ENCODE measurements at places on chromosomes 3 and 15.

DNA sequence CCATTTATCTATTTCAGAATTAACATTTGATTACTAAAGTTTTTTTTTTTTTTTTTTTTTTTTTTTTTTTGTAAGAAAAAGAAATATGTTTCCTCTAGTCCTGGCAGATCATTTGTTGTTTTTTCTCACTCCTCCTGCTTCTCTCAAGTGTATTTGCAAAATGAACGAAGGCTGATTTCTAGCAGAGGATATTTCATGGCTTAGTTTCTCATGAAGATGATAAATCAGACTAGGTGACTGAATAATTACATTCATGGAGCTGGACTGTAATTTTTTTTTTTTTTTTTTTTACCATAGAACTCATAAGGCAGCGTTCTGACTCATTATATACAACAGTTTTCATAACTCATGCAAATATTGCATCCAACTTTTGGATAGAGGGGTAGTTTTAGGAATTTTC, 332.5 kb upstream of the SEMA6D start:
- no peak for DNase-seq

GRCh38 chr15:72182673-72183072, 14.9 kb downstream of the GRAMD2A start:
- DNase-seq = no peak

- no peak for DNase-seq
Observed at GRCh38 chr15:47998619-47999019, 122.2 kb upstream of the SLC24A5 start.

- DNase-seq = no peak
Observed at GRCh38 chr3:89234620-89235019, 127.2 kb downstream of the EPHA3 start.

- DNase-seq = no peak
Observed at GRCh38 chr15:47987908-47988532, 132.8 kb upstream of the SLC24A5 start.

DNA sequence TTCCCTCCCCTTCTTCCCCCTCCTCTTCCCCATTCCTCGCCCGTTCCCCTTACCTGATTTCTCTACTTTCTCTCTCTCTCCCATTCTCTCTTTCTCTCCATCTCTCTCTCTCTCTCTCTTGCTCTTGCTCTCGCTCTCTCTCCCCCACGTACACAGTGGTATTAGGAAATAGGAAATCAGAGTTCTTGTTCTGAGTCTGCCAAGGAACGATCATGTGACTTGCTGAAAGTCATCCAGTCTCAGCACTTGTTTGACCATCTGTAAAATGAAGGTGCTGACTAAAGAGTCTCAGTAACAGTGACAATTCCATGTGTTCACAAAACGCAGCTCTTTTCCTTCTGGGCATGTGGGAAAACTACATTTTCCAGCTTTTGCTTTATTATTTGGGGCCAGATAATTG, 445.0 kb upstream of the TGFBR2 start:
- no peak for DNase-seq

GRCh38 chr15:95105229-95105628, 873.9 kb downstream of the MCTP2 start:
- no peak for DNase-seq

DNA sequence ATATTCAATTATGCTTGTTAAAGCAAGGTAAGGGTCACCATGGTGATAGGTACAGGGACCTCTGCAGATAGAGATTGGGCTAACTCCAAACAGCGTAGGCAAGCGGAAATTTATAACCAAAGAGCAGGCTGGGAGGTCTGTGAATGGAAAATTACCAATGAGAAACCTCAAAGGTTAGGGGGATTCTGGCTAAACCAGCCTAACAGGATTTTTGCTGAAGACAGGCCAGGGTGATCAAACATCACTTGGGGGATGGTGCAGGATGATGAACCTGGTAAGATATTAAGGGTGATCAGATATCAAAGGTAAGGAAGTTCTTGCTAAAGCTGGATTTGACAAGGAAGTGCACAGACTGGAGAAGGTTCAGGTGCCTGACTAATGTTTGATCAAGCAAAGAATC, 35.3 kb upstream of the SNRPN start:
- DNase-seq = no peak

- no peak for DNase-seq
Observed at GRCh38 chr3:195253923-195254432, 17.0 kb downstream of the XXYLT1 start.

GRCh38 chr3:191378142-191378812, 48.0 kb upstream of the UTS2B start:
- DNase-seq = no peak

DNA sequence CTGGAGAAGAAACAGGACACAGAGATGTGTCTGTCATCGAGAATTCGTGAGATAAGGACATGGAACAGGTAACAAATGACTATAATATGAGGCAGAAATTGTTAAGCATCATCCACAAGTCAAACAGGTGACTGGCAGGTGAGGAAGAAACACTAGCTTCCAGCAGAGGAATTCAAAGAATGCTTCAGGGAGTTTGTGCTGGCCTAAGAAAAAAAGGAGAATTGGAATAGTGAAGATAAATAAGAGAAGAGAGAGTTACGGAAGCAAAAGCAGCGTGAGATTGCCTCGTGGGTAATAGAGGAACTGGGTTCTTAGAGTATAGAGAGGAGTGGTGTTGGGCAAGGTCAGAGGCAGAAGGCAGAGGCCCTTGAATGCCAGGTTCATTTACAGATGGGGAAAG, 22.9 kb upstream of the FGF12 start:
- DNase-seq = no peak

DNA sequence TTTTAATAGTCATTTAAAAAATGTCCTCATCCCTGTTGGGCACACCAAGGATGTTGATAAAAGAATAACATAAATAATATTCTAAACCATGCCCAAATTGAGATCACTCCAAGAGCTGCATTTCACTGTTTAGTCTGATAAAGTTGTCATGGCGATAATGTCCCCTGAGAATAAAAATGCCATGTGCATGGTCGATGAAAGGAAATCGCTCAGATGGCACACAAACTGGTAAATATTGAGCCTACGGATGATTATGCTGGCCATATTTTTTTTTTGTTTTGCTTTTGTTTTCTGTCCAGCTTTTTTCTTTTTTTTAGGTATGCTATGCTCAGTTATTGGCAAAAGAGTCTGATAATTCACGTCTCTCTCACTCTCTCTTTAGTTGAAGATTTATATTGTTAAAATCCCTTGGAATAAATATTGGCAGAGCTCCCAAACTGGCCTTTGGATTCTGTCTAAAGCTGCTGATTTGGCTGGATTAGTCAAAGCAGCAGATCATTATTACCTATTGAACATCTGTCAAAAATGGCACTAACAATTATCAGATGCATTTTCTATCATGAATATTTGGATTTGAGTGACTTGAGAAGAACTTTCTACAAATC, 643.8 kb downstream of the SQOR start:
- no peak for DNase-seq

- no peak for DNase-seq
Observed at GRCh38 chr3:140128217-140128616, 193.2 kb downstream of the CLSTN2 start.

GRCh38 chr3:164024786-164025185, 1053.5 kb downstream of the SI start:
- no peak for DNase-seq

DNA sequence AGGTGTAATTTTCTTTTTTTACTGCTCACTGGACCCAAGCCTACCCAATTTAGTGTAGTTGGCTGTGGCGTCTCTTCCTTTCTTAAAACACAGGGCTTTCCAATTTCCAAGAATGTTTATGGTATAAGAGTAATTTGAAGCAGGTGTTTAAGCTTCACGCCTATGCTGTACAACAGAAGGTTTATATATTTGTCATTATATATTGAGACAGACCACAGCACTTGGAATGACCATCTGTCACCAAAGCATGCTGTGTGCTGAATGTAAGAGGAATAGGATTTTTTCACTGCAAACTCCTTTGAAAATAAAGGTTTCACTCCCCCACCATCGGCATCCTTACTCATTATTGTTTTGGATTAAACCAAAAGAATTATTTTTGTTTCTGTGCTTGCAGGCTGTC, 325.7 kb downstream of the OTOL1 start:
- no peak for DNase-seq

GRCh38 chr3:186110975-186111974, 2.4 kb upstream of the ETV5 start:
- no peak for DNase-seq

DNA sequence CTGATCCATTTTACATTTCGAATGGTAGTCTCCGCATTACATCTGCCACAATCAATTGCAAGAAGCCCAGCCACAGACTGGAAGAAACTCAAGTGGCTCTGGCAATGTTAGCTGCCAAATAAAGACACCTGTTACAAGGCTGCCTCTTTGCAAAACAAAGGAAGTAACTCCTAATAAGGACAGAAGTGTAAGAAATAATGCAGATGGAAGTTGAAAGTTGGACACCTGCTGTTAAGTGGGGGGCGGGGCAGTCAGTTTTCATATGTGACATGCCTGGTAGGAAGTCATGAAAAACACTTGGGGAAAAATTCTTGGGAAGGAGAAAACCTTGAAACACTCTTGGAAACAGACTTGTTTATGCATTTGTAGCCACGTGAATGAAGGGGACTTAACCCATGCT, 54.1 kb upstream of the ATP2C1 start:
- no peak for DNase-seq

DNA sequence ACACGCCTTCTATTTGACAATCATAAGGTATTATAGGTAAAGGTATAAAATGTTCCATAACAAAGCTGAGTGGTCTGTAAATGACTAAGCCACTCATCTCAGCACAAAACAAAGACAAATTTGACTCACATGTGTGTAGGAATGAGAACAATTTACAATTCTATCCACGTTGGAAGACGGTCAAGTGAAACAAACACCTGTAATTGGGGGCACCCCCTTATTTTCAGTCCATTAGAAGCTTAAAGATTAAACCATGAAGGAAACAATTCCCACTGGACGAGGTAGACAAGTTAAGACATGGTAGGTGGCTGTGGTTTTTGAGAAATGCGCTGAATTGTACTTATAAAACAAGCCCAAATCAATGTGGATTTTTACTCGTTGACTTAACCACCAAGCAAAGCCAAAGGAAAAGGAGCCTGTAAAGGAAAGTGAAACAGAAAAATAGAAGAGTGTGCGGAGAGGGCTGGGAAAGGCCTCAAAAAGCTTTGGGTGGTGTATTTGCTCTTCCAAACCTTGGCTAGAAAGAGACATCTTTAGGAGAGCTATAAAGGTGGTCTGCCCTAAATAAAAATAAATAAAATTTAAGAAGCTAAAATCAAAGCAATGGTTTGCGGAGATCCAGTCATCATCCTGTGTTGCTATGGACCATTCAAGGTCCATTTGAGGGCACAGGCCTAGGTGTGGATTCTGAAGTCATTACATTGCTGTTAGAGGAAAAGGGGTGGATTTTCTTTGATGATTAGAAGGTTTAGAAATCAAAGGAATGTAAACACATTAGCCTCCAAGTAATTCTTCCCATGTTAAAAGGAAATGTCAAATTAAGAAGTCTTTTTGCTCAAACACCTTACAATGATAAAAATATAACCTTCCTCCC, 135.0 kb downstream of the TFG start:
- no peak for DNase-seq

GRCh38 chr3:9079676-9080075, 116.4 kb upstream of the RAD18 start:
- no peak for DNase-seq

DNA sequence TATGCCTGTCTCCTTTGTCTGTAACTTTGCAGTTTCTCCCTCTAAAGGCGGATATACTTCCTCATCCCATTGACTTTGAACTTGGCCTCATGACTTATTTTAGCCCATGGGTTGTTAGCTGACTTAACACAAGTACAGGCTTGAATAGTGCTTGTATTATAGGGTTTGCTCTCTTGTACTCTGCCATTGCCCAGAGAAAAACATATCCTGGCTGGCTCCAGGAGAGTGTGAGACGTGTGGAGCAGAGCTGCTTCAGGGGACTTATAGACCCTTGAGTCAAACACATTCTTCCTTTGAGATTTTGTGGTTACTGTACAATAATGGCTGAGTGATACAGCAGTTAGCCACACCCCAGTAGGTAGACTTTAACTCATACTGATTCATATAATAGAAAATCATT, 124.0 kb downstream of the RAP2B start:
- DNase-seq = no peak

DNA sequence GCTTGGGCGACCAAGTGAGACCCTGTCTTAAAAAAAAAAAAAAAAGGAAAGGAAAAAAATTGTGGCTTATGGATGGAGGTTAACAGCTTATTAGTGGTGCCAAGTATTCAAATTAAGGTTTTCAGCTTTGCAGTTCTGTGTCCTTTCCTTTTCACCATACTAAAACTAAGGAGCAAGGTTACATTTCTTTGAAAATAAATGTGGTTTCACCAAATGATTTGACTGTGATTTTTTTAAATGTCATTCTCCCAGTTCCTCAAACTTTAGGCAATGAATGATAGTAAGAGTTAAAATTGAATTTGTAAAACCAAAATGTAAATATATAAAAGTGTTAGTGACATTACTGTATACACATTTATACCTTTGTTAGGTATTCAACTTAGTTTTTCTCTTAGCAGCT, 9.6 kb downstream of the CHRNA5 start:
- DNase-seq = no peak

DNA sequence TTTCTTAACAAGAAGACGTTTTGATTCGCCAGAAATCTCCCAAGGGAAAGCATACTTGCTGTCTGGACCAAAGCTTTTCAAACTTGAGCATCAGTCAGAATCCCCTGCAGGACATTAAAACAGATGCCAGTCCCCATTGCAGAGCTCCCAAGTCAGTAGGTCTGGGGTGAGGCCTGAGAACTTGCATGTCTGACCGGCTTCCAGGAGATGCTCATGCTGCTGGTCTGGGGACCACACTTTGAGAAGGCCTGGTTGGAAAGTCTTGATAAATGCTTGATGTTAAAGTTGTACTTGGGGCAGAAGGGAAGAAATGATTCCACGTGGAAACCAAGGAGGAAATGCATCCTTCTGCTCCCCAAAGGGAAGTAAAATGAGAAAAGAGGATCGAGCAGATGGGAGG, 24.3 kb upstream of the CAV3 start:
- no peak for DNase-seq

- no peak for DNase-seq
Observed at GRCh38 chr3:119990888-119991287, 103.4 kb downstream of the GSK3B start.
